ENCODE measurements at places on chromosomes 3 and 15.

DNA sequence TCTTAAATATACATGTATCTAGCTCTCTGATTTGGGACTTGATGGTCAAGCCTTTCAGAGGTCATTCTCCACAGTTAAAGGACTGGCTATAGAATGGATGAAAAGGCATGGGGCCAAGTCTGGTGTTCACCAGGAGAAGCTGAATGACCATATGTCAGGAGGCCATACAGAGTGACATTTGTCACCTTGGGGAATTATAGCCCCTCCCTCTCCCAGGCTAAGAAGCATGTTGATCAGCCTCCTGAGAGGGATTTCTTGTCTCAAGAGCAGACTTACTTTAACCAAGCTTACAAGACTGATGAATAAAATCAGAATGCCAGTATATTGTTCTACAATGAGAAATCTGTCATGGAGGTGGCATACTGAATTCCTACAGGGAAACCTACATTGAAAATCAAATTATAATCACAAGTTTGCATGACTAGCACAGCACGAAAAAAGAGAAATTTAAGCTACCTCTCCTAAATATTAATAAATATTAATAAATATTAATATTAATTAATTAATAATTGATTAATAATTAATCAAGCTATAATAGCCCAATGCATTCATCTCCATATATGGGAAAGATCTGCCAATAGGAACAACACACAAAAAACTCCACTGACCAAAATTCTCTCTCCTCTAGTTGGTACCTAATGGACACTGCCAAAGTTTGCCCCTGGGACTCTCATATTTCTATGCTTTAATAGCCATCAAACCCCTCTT, 47.3 kb downstream of the ATP8B4 start:
- DNase-seq: no peak

GRCh38 chr3:195886181-195887141, 21.9 kb downstream of the TNK2 start:
- no peak for DNase-seq

DNA sequence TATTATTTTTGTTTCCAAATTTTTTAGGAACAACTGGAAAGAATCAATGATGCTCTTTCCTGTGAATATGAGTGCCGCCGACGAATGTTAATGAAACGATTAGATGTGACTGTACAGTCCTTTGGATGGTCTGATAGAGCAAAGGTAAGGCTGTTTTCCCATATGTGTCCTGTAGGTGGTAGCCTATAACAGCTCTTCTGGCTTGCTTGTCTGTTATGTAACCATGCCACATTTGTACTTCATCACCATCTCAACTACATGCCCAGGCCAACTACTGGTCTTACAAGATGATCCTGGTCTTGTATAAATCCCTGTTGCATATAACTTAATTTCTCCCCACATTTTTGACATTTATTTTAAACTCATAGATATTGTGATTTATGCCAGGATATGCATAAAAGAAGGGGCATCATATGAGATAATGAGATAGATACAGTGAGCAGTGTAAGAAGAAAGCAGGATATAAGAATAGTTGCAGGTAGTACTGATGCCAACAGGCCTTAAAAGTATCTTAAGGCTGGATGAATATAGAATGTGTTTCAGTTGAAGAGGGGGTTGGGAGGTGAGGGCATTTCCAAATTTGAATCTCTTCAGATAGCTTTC, 20.3 kb downstream of the FAM98B start:
- DNase-seq: no peak

DNA sequence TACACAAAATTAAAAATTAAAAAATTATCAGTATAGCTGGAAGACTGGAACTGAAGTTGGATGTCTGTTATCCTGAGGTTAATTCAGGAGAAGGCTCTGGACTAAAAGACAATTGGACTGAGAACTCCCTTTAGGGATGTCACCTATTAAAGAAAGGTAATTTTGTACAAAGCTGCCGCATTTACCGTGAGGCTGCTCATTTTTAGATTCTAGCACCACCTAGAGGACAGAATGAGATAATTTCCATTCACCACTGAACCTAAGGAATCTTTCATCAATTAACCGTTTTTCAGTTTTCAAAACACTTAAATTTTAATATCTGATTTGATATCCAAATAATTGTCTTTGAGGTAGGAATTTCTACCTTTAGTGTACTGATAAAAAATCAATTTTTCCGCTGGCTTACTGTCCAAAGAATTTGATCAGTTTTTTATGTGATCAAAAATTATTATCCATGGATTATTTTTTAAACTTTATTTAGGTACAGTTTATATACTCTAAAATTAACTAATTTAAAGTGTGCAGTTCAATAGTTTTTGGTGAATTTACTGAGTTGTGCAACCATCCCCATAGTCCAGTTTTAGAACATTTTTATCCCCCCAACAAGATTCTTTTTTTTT, 106.7 kb upstream of the TNIK start:
- DNase-seq: no peak

DNA sequence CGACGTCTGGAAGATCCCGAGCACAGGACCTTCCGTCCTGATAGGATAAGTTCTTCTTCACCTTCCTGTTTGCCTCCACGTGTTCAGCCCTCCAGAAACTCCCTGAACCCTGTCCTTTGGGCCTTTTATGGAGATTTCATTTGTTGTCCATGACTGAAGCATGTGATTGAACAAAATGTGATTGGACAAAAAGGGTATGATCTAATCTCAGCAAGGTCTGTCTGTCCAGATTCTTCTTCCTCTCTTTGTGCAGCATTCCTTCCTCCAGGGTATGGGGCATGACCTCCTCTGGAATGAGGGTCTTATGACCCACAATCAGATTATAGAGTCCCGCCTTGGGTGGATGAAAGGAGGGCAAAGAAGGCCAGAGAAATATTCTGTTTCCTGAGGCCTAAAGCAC, at the start of gene CYP19A1:
CYP19A1 (minus strand) TSS at position 101 of the 400 bp plus-strand sequence. CDS start 95,684 bp downstream, outside the sequence.
- DNase-seq: no peak

- DNase-seq: no peak
These were observed 24.9 kb downstream of the ABTB1 start for GRCh38 chr3:127697551-127698240.

DNA sequence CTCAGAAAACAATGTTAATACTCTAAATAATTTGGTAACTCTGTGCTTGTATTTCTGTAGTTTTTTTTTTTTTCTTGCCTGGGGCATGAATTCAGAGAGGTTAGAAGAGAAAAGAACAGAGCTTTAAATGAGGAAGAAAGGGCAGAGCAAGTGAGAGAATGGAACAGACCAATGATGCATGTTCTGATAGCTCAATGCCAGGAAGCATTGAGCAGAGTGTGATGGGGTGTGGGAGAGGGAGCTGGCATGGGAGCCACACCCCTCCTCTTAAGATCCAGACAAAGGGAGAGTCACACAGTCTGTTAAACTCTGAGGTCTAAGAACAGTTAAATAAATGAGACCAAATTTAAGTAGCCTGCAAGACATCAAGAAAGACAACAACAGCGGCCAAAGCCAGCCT, 538.6 kb downstream of the TUSC7 start:
- DNase-seq: no peak

GRCh38 chr3:186098740-186099139, 10.1 kb downstream of the ETV5 start:
- no peak for DNase-seq

DNA sequence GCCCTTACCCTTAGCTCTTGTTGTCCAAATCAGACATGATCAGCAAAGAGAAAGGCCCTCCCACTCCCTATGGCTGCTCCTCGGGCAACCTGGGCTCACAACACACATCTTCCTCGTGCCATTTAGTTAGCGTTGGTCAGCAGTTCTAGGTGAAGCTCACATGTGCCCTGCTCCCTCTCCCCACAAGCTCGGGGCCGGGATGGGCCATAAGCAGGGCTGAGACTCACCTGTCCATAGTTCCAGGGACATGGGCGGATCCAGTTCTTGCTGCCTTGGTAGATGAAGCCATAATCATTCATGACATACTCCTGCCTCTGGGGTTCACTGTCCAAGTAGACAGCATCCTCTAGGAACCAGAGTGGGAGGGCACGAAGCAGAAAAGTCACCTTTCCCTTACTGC, 10.4 kb downstream of the TGM5 start:
- DNase-seq: no peak

DNA sequence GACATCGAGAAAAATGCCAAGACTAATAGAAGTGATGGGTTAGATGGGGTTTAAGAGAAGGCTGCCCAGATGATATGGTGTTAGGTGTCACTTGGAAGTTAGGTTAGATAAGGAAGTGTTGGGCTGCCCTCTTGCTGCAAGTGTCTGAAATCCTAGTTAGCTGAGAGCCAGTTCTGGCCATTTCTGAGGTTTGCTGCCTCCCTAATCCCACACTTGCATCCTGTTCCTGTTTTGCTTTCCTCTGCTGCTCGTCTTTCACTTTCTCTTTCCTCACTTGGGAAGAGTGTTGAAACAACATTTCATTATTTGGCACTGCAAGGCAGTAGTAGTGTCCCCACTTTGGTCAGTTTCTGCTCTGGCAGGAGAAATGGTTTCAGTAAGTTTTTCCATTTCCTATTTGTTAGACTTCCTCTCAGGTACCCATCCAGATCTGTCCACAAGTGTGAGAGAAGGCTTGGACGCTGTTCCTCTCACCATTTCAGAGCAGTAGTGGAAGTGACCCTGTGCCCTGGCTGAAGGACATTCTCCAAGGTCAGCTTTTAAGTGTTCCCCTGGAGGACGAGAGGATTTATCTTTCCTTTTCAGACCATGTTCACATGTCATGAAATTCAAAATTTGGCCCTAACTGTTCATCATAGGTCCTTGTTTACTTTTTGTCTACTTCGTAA, 93.3 kb downstream of the ADAMTSL3 start:
- DNase-seq: no peak

DNA sequence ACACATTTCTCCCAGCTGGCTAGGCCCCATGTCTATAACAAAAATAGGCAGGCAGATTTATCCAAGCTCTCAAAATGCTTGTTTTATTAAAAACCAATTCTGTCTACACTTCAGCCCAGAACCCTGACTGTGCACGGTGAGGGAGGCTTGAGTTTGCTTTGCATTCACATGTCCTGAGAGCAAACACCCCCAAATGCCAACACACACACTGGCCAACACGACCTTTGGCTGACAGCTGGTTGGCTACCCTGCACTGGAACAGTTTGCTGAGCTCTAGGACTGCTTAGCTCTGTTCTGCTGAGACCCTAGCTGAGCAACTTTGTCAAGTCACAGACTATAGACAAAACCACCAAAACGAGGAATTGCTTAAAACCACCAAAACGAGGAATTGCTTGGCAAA, 3.6 kb downstream of the STIMATE start:
- DNase-seq: no peak

GRCh38 chr15:27278761-27279160, 307.8 kb downstream of the GABRG3 start:
- DNase-seq: no peak

Measured in stimulated activated CD8-positive, alpha-beta memory T cell treated with anti-CD3 and anti-CD28 coated beads, Interleukin-15, amount 100 ng/mL, for 24 hours (primary cell).